Calu3 (cell line): ENCODE measurements at places on chromosomes 2 and 18.

- no peak for DNase-seq
- H3K36me3 ChIP-seq: no peaks in the 10 kb centered on the region
- no peak overlapping the region for H3K27ac ChIP-seq
- no peak overlapping the region for H3K4me3 ChIP-seq
Measured at GRCh38 chr2:239382384-239382880, 18.4 kb downstream of the HDAC4 start.

DNA sequence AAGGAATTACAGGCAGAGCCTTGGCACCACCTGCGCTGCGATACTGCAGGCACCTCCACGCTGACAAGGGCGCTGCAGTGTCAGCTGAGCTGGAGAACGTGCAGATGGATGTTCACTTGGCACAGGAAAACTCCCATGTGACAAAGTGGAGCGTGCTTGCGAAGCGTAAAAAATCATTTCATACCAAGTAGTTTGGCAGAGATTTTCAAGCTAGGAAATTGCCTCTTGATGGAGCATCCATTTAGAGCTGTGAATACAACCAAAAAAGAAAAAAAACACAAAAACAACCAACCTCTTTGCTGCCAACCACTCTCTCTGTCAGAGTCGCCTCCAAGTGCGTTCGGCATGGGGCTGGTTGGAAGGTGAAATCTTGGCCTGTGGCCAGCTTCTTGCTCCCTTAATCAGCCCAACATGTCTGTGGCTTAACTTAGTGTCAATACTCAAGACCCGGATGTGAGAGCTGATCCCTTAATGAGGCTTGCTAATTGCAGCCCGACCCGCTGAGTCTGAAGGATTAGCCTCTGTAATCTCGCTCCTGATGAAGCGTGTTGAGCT is 38.1 kb downstream of the ACOXL start:
- H3K4me1 ChIP-seq: no peaks in the 10 kb centered on the region
- H3K27ac ChIP-seq: no peak overlapping the region
- H3K36me3 ChIP-seq: no peaks in the 10 kb centered on the region
- no peak for DNase-seq
- H3K27me3 ChIP-seq: peaks cover 48% of the 10 kb centered on the region
- H3K4me3 ChIP-seq: no peak overlapping the region

DNA sequence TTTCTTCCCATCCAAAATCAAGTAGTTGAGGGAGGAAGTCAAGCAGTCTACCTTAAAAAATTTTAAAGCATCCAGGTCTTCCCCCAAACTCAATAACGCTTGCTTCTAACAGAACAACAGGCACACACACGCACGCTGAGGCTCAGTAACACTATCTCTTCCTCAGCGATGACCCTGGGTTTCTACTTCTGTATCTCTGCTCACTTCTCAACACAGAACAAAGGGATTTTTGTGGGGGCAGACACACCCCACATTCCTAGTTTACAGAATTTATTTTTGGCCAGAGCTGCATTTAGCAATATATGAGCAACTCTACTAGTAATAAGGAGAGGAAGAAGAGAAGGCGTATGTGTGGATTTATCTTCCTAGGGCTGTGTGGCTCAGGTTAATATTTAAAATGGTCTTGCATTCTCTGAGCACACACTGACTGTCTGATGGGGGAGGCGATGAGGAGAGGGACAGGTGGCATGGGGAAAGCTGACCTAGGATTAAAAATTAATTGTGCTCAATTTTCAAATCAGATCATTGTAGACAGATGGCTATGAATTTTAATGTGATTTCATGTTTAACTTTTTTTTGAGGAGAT is 71.3 kb upstream of the PPM1B start:
- no peaks in the 10 kb centered on the region for H3K36me3 ChIP-seq
- no peak for DNase-seq
- H3K27me3 ChIP-seq: no peaks in the 10 kb centered on the region
- H3K27ac ChIP-seq: peak overlapping the region; percentile 29
- peak overlapping the region; percentile 17 for H3K4me3 ChIP-seq

DNA sequence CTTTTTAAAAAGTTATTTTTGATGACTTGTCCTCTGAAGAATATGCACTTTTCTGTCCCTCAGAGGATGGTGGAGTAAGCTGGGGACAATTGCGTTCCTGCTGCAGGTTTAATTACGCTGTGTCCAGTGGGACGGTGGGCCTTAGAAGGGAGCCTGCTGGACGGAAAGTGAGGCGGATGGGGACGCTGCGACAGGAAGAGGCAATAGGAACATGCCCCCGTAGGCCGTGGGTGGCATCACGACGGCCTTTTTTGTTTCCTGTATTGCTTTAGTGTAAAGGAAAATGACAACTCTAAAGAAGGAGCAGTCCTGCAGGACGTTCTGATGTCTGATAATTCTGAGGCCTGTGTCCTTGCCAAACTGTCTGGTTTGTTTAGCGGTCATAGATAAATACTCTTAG is 121.6 kb downstream of the NFATC1 start:
- no peaks in the 10 kb centered on the region for H3K36me3 ChIP-seq
- H3K4me3 ChIP-seq: no peak overlapping the region
- H3K4me1 ChIP-seq: no peaks in the 10 kb centered on the region
- no peaks in the 10 kb centered on the region for H3K27me3 ChIP-seq

- H3K4me1 ChIP-seq: peaks cover 9% of the 10 kb centered on the region
- no peak overlapping the region for H3K27ac ChIP-seq
Measured at GRCh38 chr2:45723857-45724256, 72.4 kb downstream of the PRKCE start.

GRCh38 chr2:30481323-30481800 is 34.3 kb downstream of the LCLAT1 start:
- peaks cover 25% of the 10 kb centered on the region for H3K4me1 ChIP-seq
- peak overlapping the region; percentile 63 for H3K4me3 ChIP-seq
- H3K27ac ChIP-seq: peak overlapping the region; percentile 85
- H3K27me3 ChIP-seq: no peaks in the 10 kb centered on the region
- peaks cover 5% of the 10 kb centered on the region for H3K36me3 ChIP-seq
